ENCODE measurements at places on chromosomes 1 and 21.

- no peak for DNase-seq
Measured at GRCh38 chr1:78234496-78234895, 188.7 kb downstream of the GIPC2 start.

GRCh38 chr1:202240956-202241355, 47.4 kb downstream of the LGR6 start:
- DNase-seq, result no peak

- DNase-seq, result peak; percentile 76
Measured at GRCh38 chr1:202143011-202143767, 1.3 kb downstream of the ARL8A start.

GRCh38 chr1:22132517-22133235, 10.2 kb downstream of the WNT4 start:
- DNase-seq, result no peak

GRCh38 chr1:39656391-39656790, 15.5 kb downstream of the NT5C1A start:
- no peak for DNase-seq

GRCh38 chr1:221097479-221098281, 218.4 kb downstream of the HLX start:
- DNase-seq, result peak; percentile 98

GRCh38 chr1:64000021-64000420, 203.4 kb upstream of the UBE2U start:
- DNase-seq, result no peak
